ENCODE measurements at places on chromosomes 16 and 17. TPM values are rescaled to one million over a fixed set of nuclear protein-coding genes. Genes with fewer than 3 reads are reported as not detected.

DNA sequence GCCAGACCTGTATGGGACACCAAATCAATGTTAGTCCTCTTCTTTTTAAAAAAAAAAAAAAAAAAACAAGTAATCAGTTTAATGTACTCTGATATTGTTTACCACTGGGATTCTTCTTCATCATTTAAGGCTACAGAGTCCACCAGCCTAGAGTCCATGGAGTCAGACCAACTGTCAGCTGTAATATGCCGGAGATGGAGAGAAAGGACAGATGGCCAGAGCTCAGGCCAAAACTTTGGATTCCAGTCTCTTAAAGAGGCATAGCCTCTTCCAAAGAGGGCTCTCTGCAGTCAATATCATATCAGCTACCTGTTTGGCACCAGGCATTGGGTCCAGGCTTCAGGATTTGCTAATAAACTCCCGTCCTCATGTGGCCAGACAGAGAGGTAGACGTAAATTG lies 469.6 kb upstream of the HSBP1 start:
- DNase-seq = no peak
- no peaks in the 10 kb centered on the region for H3K36me3 ChIP-seq
- H3K27me3 ChIP-seq = 0 out of 2 replicates have a peak, but pooled peaks cover 3% of the 10 kb centered on the region

- peak; percentile 55 for DNase-seq
- no peak overlapping the region for H3K4me3 ChIP-seq
- H3K27ac ChIP-seq = no peak overlapping the region
- no peaks in the 10 kb centered on the region for H3K27me3 ChIP-seq
- H3K36me3 ChIP-seq = no peaks in the 10 kb centered on the region
Observed at GRCh38 chr17:81335773-81336157, 40.7 kb upstream of the SLC38A10 start.

GRCh38 chr17:41614098-41614497 lies 1.5 kb upstream of the KRT16 start:
- peaks cover 10% of the 10 kb centered on the region for H3K4me1 ChIP-seq
- no peak for DNase-seq
- H3K36me3 ChIP-seq = no peaks in the 10 kb centered on the region
- no peak overlapping the region for H3K27ac ChIP-seq

DNA sequence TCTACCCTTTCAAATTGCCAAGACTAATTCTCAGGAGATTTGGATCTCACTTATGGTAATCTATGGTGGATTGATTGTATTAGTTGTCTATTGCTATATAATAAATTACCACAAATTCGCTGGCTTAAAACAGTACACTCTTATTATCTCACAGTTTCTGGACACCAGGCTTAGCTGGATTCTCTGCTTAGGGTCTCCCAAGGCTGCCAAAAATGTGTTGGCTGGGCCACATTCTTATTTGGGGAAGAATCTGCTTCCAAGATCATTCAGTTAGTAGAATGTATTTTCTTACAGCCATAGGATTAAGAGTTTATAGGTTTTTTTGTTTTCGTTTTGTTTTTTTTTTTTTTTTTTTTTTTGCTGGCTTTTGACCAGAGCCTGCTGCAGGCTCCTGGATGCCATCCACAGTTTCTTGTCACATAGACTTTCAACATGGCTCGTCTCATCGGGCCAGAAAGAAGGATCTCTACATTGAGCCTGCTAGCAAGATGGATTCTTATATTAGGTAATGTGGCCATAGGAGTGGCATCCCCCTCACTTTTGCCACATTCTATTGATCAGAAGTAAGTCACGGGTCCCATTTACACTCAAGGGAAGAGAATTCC lies 415.3 kb downstream of the KIF2B start:
- H3K27me3 ChIP-seq = no peaks in the 10 kb centered on the region
- no peaks in the 10 kb centered on the region for H3K36me3 ChIP-seq
- H3K4me3 ChIP-seq = no peak overlapping the region
- DNase-seq = no peak
- H3K4me1 ChIP-seq = no peaks in the 10 kb centered on the region

- H3K27me3 ChIP-seq = no peaks in the 10 kb centered on the region
- DNase-seq = no peak
- no peak overlapping the region for H3K4me3 ChIP-seq
- H3K4me1 ChIP-seq = peaks cover 5% of the 10 kb centered on the region
- no peaks in the 10 kb centered on the region for H3K36me3 ChIP-seq
Observed at GRCh38 chr17:81405411-81405872, 10.2 kb downstream of the BAHCC1 start.

DNA sequence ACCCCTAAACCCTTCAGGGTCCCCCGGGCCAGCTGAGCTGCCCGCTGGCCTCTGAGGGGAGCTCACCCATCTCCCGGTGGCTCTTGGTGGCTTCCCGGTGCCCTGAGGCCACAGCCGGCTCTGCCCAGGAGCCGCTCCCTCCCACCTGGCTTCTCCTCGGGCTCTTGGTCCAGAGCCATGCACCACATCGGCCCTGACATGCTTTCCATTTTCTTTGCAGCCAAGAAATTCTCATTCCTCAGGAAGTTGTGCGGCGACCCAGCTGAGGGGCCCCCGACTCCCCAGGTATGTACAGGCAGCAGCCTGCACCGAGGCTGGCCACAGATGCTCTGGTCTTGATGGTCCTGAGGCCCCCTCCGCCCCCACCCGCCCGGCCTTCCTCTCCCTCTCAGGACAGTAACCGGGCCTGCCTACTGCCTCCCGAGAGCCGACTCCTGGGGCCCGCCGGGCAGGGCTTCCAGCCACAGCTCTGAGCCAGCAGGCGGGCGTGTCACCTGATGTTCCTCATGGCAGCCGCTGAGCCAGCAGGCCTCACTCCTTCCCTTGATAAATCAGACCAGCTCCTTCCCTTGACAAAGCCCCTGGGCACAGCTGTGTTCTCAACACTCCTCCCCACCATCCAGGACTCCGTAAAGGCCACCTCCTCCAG lies 28.4 kb upstream of the ZFPM1 start:
- no peaks in the 10 kb centered on the region for H3K27me3 ChIP-seq
- no peaks in the 10 kb centered on the region for H3K36me3 ChIP-seq
- H3K4me1 ChIP-seq = no peaks in the 10 kb centered on the region
- DNase-seq = no peak
- H3K27ac ChIP-seq = no peak overlapping the region

The TBC1D3I gene
- total RNA-seq = not detected

The LGALS9B gene
- total RNA-seq = not detected
